Mucosa of gallbladder (tissue), 1 donor: ENCODE measurements at places on chromosomes 3 and 15.

DNA sequence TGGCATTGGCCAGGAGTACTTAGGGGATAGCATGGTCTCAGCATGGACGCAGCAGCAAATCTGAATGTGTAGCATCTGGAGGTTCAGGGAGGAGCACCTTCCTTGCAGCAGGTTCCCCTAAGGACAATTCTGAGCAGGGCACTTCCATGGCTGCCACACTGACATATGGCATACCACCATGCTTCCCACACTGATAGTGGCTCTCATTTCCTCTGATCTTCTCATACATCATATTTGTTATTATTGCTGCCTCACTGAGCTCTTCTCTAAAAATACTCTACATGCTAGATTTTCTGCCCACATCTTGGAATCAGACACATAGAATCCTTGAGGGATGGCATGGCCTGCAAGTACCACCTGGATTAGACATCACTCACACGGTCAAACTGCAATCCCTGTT is 7.3 kb upstream of the MNS1 start:
- no peak for DNase-seq

DNA sequence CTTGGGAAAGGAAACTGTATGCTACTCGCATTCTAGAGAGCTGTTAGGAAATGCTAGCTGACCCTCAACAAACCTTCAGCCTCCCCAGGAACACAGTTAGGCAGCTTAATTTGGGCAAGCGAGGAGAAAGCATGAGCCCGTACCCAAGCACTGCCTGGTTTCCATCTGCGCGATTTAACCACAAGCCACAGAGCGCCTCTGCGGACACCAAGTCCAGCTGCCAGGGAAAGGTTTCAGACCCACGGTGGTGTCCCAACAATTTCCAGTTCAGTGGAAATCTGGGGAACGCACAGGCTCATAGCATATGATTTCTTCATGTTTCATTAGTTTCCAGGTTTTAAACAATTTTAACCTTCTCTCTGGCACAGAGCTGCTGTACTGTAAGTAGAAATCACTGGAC is 617.6 kb downstream of the FHIT start:
- no peak for DNase-seq

DNA sequence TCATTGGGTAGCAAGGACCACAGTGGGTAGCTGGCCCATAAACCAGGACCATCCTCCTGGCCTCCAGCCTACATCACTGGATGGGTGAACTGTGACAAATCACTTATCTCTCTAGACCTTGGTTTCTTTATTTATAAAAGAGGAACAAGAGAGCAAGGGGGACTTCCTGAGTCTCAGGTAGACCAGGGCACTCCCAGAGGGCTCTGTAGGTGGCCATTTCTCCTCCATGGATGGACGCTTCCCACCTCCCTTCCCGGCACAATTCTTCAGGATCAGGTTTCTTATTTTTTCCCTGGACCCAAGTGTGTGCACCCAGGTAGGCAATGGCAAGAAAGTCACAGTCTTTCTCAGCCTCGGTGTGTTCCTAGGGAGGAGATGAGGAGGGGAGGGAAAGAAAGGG is 41.4 kb upstream of the SPATA12 start:
- no peak for DNase-seq

DNA sequence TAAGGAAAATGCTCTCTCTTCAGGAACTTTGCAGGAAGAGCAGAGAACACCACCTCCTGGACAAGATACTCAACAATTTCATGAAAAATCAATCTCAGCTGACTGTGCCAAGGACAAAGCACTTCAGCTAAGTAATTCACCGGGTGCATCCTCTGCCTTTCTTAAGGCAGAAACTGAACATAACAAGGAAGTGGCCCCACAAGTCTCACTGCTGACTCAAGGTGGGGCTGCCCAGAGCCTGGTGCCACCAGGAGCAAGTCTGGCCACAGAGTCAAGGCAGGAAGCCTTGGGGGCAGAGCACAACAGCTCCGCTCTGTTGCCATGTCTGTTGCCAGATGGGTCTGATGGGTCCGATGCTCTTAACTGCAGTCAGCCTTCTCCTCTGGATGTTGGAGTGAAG is 200.5 kb downstream of the AKAP13 start:
- DNase-seq = peak; percentile 86

- no peak for DNase-seq
Observed at GRCh38 chr15:86872782-86873181, 793.1 kb downstream of the AGBL1 start.

DNA sequence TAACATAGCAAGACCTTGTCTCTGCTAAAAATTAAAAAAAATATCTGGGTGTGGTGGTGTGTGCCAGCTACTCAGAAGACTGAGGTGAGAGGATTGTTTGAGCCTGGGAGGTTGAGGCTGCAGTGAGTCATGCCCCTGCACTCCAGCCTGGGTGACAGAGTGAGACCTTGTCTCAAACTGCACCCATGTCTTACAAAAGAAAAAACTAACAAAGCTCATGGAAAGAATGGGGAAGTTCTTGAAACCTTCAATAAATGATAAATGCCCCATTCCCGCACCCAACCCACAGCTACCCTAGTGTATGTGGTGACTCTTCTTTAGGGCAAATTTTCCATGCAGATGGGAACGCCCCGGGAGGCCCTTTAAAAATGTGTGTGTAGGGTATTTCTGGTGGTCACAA is 28.3 kb downstream of the RPLP1 start:
- no peak for DNase-seq

DNA sequence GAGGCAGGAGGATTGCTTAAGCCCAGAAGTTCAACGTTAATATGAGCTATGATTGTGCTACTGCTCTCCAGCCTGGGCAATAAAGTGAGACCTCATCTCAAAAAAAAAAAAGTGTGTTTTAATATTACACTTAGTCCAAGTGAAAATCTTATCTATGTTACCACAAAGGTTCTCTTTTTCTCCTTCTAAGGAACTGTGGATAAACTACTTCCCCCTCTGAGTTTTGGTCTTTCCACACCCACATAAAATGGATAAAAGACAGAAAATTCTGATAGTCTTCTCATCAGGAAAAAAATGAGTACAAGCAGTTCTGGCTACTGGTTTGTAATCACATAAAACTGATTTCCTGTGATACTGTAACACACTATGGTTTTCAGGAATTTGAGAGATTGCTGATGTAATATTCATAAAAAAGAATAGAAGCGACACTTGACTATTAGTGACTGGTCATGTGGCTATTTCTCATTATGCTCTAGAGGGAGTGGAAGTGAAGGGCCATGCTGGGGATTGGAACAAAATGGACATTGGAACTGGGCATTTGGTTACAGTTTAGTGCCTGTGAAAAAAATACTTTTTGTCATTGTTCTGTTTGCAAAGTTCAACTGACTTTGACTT is 68.2 kb downstream of the RYR3 start:
- no peak for DNase-seq

GRCh38 chr3:102060814-102061213 is 211.5 kb downstream of the NFKBIZ start:
- no peak for DNase-seq
